Activated naive CD4-positive, alpha-beta T cell treated with anti-CD3 and anti-CD28 coated beads, Interleukin-2, amount 50 U/mL, for 16 hours (primary cell): ENCODE measurements at places on chromosomes 2 and 18.
A peak's percentile ranks its signal among the peaks of the same experiment; 100 is the strongest.

DNA sequence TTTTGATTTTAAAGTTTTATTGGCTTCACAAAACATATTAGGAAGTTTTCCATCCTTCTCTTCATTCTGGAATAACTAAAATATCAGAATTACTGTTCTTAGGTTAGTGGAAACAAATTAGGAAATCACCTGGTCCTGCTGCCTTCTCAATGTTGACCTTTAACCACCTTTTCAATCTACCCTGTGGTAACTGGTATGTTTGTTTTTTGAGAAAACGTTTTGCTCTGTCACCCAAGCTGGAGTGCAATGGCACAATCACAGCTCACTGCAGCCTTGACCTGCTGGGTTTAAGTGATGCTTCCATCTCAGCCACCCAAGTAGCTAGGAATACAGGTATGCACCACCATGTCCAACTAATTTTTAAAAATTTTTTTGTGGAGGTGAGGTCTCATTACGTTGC lies 28.4 kb downstream of the ACYP2 start:
- DNase-seq, result no peak

DNA sequence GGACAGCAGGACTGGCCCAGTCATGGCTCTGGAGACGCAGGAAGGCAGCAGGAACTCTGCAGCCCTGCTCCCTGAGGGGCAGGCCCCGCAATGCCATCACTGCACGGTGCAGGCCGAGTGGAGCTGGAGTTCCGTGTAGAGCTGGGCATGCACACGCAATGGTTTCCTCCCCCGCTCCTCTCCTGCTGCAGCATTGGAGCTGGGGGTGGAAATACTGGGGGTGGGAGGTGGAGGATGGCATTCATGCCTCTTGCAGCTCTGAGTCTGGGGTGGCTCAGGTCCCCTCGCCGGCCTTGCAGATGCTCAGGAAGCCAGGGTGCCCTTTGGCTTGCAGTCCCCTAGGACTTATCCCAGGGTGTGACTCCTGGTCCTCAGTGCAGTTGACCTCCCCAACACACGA lies 78.3 kb upstream of the ASB18 start:
- DNase-seq, result no peak

DNA sequence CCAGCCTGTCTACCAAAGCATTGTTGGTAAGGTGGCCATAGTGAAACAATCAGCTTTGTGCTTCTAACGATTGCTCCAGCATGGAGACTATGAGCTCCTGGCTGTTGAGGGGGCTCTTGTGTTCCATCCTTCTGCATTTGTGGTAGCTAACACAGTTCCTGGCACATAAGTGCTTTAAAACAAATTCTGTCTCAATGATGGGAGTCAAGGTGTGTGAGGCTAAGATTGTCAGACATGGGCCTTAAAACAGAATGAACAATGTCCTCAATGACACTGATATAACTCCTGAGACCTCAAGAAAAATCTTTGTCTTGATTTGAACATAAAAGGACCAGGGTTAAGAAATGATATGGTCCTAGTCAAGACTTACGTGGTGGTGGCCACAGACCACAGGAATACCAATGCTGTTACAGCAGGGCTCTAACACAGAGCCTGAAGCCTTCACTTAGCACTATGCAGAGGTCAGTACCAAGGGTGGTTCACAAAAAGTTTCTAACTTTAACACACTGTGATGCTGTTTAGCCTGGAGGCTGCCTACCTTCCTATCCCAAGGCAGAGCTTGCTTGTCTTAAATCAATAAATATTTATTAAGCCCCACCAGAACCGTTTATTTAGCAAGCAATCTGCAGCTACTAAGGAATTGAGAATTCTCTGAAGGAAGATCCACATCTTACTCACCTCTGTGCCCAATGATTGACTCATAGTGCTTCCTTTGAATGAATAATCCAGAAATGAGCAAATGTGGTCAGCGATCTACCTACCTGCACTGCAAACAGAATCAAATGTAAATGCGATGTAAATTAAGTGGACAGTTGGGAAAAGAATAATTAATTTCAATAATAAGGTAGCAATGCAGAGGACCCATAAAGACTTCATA lies 35.1 kb downstream of the EVA1A start:
- DNase-seq, result no peak

GRCh38 chr2:77387324-77387723 lies 134.9 kb downstream of the LRRTM4 start:
- no peak for DNase-seq

- no peak for DNase-seq
Observed at GRCh38 chr2:188089901-188090300, 201.8 kb upstream of the GULP1 start.

DNA sequence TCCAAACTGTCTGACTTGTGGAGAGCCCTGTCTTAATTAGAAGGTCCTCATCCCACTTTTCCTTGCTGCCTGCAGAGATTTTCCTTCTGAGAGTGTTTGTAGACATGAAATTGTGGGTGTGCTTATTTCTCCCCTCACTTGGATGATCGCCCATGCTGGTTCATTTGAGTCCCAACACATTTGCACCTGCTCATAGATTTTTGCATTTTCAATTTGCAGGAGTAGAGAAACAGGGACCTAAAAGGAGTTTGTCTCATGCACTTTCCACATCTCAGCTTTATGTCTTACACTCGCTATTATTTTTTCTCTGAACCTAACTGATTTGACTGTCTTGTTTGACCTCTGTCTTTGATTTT lies 33.2 kb upstream of the FHL2 start:
- DNase-seq, result no peak

- DNase-seq, result no peak
Observed at GRCh38 chr2:118845522-118846441, 1.7 kb downstream of the EN1 start.

- no peak for DNase-seq
Observed at GRCh38 chr2:135607561-135607960, 76.3 kb downstream of the R3HDM1 start.

DNA sequence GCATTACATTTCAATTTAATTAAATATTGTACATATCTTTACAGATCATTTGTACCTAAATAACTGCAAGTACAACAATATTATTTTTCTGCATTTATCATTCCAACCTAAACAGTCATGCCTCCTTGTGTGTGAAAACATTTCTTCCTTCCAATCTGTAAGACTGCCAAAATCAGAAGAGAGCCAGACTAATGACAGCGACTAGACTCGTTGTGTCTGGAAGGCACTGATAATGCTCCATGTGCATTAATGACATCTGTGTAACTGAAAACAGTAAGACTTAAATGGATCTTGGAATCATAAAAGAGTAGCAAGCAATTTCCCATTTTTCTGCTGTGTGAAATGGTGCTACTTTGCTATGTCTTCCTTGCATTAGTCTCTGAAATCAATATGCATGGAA lies 278.0 kb upstream of the DSEL start:
- no peak for DNase-seq

DNA sequence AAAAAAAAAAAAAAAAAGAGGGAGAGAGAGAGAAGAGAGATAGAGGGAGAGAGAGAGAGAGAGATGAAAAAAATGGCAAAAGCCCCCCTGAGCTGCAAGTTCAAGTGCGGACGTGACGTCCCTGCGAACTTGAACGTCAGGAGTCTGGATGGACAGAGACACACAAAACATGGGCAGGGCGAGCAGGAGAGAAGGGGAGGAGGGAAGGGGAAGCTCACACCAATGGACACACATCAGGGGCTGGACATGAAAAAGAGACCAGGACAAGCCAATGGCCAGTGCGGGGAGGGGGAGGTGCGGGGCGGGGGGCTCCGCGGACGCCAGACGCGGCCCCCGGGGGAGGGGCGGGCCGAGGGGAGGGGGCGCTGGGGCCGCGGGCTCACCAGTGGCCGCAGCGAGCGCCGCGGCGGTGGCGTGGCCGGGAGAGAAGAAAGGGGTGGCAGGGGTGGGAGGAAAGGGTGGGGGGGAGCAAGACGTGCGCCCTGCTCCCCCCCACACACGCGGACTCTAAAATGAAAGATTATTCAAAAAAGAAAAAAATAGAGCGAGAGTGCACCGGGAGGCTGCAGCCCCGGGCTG lies at the start of gene BCL11A:
TSS of gene BCL11A (minus strand) at position 160 of the 579 bp plus-strand sequence. CDS start 384 bp downstream, outside the sequence.
- no peak for DNase-seq

DNA sequence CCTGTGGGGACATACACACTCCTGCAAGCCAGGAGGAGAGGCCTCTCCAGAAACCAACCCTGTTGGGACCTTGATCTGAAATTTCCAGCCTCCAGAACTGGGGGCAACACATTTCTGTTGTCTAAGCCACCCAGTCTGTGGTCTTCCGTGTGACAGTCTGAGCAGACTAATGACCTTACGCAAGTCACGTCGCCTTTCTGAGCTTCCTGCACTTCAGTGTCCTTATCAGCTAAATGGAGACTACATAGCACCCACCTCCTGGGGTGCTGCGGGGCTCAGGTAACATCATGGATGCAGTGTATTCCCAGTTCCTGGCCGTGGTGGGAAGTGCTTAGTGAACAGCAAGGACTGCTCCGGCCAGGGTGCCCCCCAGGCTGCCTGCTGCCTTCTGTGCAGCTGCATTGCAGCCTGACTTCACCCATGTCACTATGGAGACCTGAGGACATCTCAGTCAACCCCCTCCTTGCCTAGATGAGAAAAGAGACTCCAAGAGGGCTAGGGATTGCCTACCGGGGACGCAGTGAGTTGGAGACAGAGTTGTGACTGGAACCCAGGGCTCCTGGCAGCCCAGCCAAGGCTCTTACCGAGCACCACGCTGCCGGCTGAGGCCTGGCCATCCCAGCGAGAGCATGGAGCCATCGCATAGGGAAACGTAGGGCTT lies 61.2 kb upstream of the FZD5 start:
- no peak for DNase-seq

DNA sequence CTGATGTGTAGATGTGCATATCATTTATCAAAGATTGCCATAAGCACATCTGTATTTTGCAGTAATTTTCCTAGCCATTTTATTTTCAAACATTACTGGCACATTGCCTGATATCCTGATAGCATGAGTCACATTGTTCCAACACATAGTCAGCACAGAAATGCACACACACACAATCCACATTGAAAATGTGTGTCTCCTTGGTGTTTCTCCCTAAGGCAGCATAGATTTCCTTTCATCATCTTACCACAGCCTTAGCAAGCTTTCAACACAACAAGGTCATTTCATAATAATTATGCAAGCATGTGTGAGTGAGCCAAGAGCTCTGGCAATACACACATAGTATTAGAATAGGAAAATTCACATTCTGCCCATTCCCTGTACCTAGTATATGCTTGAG lies 245.4 kb upstream of the MEIS1 start:
- no peak for DNase-seq

DNA sequence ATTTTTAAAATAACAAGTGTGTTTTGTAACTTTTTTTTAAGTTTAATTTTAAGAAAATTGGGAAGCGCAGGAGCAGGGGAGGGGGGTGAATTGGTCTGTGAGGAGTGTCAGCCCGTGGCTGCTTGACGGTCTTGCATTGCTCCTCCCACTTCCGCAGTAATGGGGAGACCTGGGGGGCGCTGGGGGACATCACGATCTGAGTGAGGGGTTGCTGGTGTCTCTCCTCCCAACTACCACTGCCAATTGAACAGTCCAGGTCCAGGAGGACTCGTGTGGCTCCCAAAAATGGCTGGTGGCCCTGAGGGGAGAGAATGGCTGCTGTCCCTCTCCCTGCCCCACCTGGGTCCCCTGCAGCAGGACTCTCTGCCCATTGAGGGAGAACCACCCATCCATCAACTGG lies 57.4 kb upstream of the SMAD7 start:
- DNase-seq, result no peak

GRCh38 chr2:96265349-96265839 lies 403 bp downstream of the TMEM127 start:
- DNase-seq, result peak; percentile 33

GRCh38 chr18:35460736-35461161 lies 37.0 kb downstream of the INO80C start:
- DNase-seq, result no peak

GRCh38 chr2:182818925-182819324 lies 47.5 kb downstream of the FRZB start:
- no peak for DNase-seq

GRCh38 chr2:191696966-191697365 lies 19.0 kb downstream of the NABP1 start:
- DNase-seq, result no peak

GRCh38 chr2:26887151-26887550 lies 39.2 kb downstream of the DPYSL5 start:
- no peak for DNase-seq

DNA sequence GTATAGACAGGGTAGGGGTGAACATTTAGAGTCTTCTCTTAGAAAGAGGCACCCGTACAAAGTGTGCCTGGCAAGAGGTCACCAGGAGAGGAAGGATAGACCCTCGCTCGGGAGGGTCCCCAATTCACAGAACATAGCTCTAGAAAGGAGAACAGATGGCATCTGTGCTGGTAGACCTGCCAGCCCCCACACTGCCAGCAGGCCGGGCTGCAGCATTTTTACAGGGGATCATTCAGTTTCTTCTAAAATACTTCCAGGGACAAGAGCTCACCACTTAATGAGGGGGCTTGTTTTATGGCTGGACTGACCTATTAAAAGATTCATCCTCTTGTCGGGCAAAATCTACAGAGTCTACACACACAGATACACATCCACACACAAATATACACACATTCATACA lies 149.9 kb downstream of the SEPTIN10 start:
- no peak for DNase-seq

DNA sequence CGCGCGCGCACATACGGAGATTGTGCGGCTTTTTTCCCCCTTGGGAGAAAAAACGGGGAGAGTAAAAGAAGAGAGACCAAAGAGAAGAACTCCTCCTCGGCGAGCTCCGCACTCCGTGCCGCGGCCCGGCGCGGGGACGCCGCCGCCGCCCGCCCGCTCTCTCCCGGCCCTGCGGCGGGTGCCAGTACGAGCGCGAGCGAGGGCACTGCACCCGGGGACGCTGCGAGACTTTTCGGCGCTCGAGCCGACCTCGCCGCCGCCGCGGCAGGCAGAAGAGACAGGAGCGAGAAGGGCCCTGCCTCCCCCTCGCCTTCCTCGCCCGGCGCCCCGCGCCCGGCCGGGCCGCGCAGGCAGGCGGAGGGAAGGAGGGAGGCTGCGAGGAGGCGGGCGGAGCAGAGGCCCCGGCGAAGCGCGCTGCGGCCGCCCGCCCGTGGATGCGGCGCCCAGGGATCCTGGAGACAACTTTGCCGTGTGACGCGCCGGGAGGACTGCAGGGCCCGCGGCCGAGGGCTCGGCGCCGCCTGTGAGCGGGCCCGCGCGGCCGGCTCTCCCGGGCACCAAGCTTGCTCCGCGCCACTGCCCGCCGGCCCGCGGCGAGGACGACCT lies 857 bp upstream of the INHBB start:
- DNase-seq, result peak; percentile 26

- DNase-seq, result no peak
Observed at GRCh38 chr2:117702098-117702497, 112.4 kb upstream of the DDX18 start.

GRCh38 chr18:31684279-31685096 lies at the start of gene B4GALT6:
Gene B4GALT6 (minus strand): TSS chr18:31684581. CDS start chr18:31684426, 155 bp downstream.
- DNase-seq, result peak; percentile 25

DNA sequence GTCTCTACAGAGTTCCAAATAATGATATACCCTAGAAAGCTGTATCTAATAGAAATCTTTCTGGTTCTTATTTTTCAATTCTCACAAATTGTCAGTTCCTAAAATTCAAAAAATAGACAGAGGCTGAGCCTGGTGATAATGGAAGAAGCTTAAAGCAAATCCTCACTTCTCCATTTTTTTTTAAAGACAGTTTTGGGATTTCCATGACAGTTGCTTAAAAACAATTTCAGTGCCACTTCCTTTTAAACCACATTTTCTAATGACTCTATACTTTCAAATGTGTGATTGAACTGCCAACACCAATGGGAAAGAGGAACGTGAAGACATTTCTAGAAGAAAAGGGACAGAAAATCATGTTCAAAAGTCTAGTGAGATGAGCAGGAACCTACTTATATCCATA lies 4.0 kb downstream of the GKN2 start:
- no peak for DNase-seq
